Fibroblast of skin of right biceps (primary cell): ENCODE measurements at places on chromosomes 1 and 21.

DNA sequence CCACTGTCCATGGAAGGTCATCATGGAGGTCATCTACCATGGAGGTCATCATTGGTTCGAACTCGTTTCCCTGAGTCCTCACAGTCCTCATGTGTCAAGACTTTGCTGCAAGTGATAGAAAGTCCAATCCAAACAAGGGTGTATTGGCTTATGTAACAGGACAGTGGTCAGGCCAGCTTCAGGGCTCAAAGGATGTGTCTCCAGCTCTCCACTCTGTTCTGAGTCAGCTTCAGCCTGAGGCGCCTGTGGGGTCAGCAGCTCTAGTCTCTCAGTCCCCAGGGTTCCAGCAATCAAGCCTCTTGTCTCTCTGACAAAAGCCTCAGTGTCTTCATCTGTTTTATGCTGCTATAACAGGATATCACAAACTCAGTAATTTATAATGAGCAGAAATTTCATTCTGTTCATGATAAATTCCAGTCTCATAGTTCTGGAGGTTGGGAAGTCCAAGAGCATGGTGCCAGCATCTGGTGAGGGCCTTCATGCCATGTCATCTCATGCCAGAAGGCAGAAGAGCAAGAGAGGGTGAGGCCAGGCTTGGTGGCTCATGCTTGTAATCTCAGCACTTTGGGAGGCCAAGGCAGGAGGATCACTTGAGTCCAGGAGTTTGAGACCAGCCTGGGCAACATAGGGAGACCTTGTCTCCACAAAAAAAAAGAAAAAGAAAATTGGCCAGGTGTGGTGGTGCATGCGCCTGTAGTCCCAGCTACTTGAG, 19.5 kb downstream of the A3GALT2 start:
- no peak for DNase-seq

GRCh38 chr1:117341123-117341522, 26.1 kb upstream of the MAN1A2 start:
- DNase-seq, result no peak

GRCh38 chr1:83905315-83905907, 93.5 kb downstream of the TTLL7 start:
- DNase-seq, result peak; percentile 15

DNA sequence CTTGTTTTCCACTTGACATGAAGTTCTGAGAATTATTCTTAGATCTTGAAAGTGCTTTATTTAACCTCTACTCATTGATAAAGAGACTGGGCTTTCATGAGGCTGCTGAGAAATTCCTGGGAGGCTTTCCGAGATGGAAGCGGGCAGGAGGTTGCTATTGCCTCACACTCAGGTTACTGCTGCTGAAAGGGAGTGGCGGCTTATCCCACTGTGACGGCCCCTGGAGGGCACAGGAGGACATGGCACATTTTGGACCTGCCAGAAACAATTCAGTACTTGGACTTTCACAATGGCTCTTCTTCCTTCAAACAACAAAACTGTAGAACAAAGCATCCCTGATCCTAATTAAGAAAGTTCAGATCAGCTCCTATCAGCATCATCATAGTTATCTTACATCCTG, 16.2 kb upstream of the MARK1 start:
- no peak for DNase-seq

GRCh38 chr1:68916221-68916902, 419.5 kb upstream of the DEPDC1 start:
- peak; percentile 57 for DNase-seq
